ENCODE measurements at places on chromosomes 1 and 21. TPM values are rescaled to one million over a fixed set of nuclear protein-coding genes. Genes with fewer than 3 reads are reported as not detected.

The DIRAS3 gene
- total RNA-seq, result not detected

DNA sequence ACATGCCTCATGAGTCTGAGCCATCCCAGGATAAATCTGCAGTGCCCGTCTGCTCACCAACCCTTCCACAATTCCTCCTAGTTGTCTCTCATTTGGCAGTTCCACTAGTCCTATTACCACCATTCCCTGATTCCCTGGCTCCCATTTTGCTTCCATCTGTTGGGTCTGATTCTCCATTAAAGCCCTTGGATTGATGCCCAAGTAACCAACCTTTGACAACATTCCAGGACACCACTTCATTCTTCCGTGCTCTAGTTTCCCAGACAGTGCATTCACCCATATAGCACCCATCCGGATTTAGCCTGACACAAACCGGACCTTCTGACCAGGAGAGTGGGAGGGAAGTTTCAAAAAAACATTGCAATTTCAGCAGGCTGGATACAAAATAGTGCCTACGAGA is 189.4 kb upstream of the PALMD start:
- no peaks in the 10 kb centered on the region for H3K4me1 ChIP-seq
- no peaks in the 10 kb centered on the region for H3K36me3 ChIP-seq
- DNase-seq, result no peak

The FAM72C gene
- total RNA-seq, result 1.2 TPM

GRCh38 chr1:51973587-51974474 is 16.7 kb downstream of the RAB3B start:
- no peak overlapping the region for H3K4me3 ChIP-seq
- no peaks in the 10 kb centered on the region for H3K27me3 ChIP-seq
- H3K4me1 ChIP-seq, result no peaks in the 10 kb centered on the region
- no peak overlapping the region for H3K27ac ChIP-seq
- no peaks in the 10 kb centered on the region for H3K36me3 ChIP-seq
- DNase-seq, result no peak

DNA sequence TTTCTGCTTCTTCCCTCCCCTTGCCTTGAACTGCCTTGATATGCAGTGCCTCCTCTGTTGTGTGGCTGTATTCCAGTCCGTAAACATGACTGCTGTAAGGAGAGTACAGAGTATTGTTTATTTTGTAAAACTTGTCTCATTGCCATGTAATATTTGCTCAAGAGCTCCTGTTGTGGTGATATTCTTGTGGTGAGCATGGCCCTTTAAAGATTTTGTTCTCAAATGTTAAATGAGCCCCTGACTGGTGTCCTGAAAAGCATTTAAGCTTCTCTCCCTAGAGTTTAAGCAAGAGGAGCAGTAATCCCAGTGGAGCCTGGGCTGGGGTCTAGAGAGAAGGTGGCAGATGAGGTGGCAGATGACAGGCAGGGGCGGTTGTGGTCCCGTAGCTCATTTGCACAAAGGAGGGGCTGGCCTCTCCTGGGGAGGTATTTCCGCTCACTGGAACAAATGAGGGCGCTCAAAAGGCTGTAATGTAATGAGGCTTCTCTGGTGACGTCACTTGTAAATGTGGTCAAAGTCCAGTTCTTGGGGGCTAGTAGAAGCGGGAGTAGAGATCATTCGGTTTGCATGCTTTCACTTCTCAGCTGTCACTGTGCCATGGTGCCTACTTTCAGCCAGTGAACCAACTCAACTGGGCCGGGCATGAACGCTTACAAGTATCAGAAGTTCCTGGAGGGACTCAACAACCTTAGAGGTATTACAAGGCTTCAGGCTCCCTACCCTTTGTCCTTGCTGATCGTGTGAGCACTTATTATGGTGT is 46.0 kb upstream of the MACF1 start:
- H3K4me3 ChIP-seq, result peak overlapping the region; percentile 35
- peak overlapping the region; percentile 90 for H3K27ac ChIP-seq
- H3K4me1 ChIP-seq, result peaks cover 76% of the 10 kb centered on the region
- peak; percentile 68 for DNase-seq
- no peaks in the 10 kb centered on the region for H3K27me3 ChIP-seq

- no peaks in the 10 kb centered on the region for H3K4me1 ChIP-seq
- no peak overlapping the region for H3K27ac ChIP-seq
- H3K36me3 ChIP-seq, result no peaks in the 10 kb centered on the region
- no peak overlapping the region for H3K4me3 ChIP-seq
- H3K27me3 ChIP-seq, result no peaks in the 10 kb centered on the region
Observed at GRCh38 chr1:197351821-197352440, 83.9 kb downstream of the CRB1 start.

GRCh38 chr1:233700338-233700737 is 86.4 kb downstream of the KCNK1 start:
- no peak overlapping the region for H3K4me3 ChIP-seq
- no peaks in the 10 kb centered on the region for H3K4me1 ChIP-seq
- no peaks in the 10 kb centered on the region for H3K36me3 ChIP-seq
- no peak overlapping the region for H3K27ac ChIP-seq
- H3K27me3 ChIP-seq, result peaks cover 15% of the 10 kb centered on the region

DNA sequence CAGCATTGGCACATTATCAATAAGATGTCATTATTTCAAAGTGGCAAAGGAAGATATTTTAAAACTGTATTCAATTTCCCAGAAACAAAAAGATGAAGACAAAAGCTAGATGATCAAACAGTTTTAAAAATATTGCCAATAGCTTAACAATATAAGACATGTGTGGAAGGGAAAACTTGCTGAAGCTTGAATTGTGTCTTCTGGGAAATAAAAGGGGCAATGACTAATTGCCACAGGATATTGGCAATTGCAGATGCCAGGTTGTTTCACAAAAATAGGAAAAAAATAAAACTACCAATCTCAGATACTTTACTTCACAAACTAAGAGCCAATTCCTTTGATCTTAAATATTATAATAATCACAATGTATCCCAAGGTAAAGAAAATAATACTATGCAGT is 679.8 kb upstream of the ADAMTS5 start:
- no peak overlapping the region for H3K4me3 ChIP-seq
- no peak overlapping the region for H3K27ac ChIP-seq
- no peaks in the 10 kb centered on the region for H3K27me3 ChIP-seq
- no peaks in the 10 kb centered on the region for H3K4me1 ChIP-seq
- no peaks in the 10 kb centered on the region for H3K36me3 ChIP-seq

DNA sequence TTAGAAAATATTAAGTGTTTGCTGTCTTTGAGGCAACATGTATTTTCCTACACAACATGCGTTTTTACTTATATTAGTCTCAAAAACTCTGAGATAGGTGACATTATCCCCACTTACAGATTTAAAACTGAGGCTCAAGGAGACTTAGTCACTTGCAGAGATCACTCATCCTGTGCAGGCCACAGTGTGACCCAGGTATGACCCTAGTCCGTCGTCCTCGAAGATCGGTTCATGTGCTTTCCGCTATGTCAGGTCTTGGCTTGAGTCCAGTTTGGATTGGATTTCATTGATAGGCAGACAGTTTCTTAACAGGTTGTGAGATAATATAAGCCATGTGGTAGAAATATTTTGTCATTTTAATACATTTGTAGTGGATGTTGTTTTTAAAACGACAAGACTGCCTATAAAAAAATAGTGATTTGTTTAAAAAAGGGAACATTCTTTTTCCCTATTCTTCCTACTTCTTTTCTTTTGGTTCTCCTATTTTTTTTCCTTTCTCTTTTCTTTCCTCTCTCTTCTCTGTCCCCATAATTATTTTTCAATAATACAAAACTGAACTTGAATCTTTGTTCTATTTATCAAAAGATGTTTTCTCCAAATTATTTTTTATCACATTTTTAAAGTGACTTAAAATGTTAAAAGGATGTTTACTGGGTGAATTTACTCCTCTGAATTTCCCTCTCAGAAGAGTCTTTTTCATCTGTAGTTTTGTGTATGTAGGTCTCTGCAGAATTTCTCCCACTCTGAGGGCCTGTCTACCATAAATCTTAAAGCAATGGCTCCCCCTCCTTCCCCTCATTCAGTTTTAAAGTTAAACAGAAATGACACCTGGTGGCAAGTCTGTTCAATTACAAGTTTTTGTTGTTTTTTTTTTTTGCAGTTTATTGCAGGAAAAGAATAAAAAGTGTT is 81.8 kb downstream of the PHTF1 start:
- no peaks in the 10 kb centered on the region for H3K27me3 ChIP-seq
- no peak overlapping the region for H3K27ac ChIP-seq
- H3K4me1 ChIP-seq, result no peaks in the 10 kb centered on the region
- H3K36me3 ChIP-seq, result peaks cover 2% of the 10 kb centered on the region
- DNase-seq, result peak; percentile 47

Measured in Panc1 (cell line).